NCI-H226 (cell line): ENCODE measurements at places on chromosomes 16 and 17.
A peak's percentile ranks its signal among the peaks of the same experiment; 100 is the strongest.

- no peak for DNase-seq
Observed at GRCh38 chr17:60749708-60750107, 72.1 kb downstream of the BCAS3 start.

- DNase-seq = no peak
Observed at GRCh38 chr16:1162701-1163566, 10.0 kb downstream of the CACNA1H start.

GRCh38 chr17:83083368-83084201, 4.2 kb downstream of the METRNL start:
- peak; percentile 82 for DNase-seq

GRCh38 chr16:62404842-62405611, 368.8 kb upstream of the CDH8 start:
- no peak for DNase-seq

- no peak for DNase-seq
Observed at GRCh38 chr16:89119166-89119621, 25.5 kb downstream of the ACSF3 start.
